ENCODE measurements at places on chromosomes 1 and 21.

DNA sequence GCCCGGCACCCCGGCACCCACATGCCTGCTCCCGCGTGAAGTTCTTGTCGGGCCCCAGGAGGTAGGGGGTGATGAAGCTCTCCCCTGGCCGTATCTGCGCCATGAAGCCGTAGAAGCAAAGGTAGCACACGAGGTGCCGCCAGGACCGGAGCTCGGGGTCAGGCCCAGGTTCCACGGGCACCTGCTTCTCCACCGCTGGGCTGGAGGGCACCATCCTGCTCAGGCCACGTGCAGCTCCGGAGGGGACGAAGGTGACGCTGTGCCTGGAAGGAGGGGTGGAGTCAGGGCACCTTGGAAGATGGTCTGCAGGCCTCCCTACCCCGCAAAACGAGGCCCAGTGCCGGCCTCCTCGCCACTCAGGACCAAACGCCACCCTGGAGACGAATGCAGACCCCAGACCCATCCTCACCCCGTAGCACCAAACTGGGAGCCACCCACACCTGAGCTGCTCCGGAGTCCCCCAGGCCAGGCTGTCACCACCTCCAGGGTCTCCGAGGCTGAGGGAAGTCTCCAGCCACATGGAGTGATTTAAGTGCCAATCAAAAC lies 4.4 kb downstream of the SLC19A1 start:
- no peak for DNase-seq

GRCh38 chr1:25065321-25065721 lies 135.2 kb upstream of the RUNX3 start:
- DNase-seq, result no peak

DNA sequence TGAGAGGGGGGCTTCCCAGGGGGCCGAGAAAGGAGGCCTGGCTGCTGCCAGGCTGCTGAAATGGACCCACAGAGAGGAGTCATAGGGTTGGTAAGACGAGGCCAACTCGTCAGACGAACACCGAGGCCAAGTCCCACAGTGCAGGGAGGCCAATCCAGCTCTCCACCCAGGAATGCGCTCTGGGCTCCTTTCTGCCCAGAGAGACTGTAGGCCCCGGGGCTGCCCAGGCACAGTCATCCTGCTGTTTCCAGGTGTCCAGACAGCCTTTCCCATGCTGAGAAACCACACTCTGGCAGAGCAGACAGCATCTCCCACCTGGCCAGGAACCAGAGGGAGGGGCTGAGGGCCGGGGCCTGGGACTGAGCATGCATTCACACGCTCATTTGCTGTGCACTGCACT lies 26.7 kb upstream of the RSPO1 start:
- DNase-seq, result no peak

DNA sequence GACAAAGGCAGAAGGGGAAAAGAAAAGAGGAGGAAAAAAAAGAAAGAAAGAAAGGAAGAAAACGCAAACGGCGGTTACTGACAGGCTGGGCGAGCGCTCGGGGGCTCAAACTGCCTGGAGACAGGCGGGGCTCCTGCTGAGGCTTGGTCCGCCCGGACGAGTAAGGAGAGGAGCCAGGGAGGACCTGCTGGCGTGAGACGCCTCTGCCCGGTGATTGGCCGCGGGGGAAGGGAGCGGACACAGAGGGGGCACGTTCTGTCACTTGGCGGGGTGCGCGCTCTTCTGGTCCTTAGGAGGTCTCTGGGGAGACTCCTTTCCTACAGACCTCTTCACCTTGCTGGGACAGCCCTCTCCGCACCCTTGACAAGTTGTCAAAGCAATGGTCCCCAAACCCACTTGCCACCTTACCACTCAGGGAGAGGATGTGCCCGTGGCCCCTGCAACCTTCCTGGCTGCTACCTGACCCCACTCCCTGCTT lies 791 bp upstream of the PIK3R3 start:
- DNase-seq, result no peak

DNA sequence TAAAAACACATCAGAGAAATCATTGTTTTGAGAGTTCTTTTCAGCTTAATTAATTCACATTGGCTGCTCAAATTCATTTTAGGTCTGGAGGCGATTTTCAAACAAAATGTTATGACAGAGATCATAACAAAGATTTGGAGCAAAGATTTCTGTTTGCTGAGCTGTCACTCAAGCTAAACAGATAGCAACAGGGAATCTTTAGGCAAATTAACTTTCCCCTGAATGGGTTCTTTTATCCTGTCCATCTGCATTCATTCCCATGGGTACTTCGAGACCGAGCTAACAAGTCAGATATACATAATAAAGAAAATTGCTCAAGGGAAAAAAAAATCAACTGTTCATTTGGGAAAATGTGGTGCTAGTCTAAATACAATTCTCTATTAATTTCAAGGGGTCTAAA lies 30.2 kb upstream of the CA6 start:
- DNase-seq, result no peak

GRCh38 chr21:17269760-17270159 lies 243.1 kb upstream of the CXADR start:
- no peak for DNase-seq

DNA sequence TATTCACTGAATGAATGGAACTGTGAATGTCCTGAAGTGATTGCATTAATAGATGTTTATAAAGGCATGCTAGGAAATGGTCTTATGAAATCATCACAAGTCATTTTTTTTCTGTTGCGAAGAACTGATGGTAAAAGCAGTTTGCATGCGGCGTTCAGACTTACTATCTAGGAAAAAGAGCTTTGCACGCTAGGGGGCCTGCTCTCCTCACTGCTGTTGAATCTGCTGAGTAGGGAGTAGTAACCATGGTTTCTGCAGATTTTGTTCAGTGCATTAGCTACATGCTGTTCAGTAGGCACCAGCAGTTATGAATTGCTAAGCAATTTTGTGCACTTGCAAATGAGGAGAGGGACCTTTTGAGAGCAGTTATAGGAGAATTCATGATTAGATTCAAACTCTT lies 57.9 kb downstream of the CENPF start:
- DNase-seq, result no peak

GRCh38 chr1:237197470-237198425 lies 155.8 kb downstream of the RYR2 start:
- DNase-seq, result no peak

DNA sequence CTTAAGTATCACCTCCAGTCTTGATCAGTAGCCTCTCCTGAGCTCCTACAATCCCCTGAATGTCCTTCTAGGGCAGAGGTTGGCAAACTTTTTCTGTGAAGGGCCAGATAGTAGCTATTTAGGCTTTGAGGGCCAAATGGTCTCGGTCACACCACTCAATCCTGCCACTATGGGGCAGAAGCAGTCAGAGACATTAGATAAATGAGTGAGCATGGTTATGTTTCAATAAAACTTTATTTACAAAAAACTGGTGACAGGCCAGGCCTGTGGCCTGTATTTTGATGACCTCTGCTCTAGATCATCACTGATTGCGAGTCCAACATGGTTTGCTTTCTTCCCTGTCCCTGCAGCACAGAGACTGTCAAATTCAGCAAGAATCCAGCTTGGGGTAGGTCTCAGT lies 36.3 kb downstream of the LRP8 start:
- no peak for DNase-seq

DNA sequence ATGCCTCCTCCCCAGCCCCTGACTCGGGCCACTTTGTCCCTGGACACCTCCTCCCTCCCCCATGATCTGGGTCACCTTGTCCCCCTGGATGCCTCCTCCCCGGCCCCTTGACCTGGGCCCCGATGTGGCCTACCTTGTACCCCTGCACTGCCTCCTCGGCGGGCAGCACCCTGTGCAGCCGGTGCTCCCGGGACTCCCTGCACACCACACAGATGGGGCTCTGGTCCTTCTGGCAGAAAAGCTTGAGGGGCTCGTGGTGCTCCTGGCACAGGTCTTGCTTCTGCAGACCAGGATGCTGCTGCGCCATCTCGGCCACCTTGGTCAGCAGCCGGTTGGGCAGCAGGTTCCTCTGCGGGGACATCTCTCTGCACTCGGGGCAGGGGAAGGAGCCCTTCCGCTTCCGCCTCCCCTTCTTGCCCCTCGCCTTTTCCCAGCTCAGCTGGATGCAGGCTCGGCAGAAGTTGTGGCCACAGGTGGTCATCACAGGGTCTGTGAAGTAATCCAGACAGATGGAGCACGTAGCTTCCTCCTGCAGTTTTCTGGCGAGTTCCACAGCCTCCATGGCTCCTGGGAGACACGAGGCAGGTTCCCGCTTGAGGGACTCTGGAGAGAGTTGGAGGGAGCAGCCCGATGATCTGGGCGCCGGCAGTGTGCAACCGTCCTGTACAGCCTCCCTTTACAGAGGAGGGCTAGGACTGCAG lies 2.0 kb downstream of the TRIM17 start:
- DNase-seq, result no peak

- DNase-seq, result no peak
Measured at GRCh38 chr1:158199849-158200248, 19.2 kb downstream of the CD1D start.

DNA sequence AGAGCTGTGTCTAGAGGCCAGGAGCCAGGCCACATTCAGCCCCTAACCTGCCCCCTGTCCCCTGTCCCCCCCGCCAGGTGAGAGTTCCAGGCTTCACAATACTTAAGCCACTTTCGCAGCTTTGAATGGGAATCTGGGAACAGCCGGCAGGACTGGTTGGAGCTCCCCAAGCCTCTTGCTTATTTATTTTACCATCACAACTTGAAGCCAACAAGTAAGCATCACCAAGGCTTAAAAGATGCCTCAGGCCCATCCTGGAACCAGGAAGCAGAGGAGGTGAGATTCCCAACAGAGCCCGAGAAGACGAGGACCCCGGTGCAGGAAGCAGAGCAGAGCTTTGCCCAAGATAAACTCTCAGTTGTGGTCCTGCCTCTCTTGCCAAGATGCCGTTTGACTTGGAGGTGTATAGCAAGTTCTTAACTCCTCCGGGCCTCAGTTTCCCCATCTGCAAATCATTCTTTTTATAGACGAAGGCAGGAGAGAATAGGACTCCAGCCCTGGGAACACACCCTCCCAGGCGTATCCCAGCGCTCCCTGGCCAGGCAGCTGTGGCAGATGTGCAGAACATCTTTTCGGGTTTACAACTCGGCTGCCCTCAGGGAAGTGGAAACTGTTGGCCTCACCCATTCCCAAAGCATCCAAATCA lies 66.8 kb upstream of the SLC25A33 start:
- DNase-seq, result no peak

- DNase-seq, result no peak
Measured at GRCh38 chr21:43965911-43966585, 46.1 kb upstream of the TRAPPC10 start.

DNA sequence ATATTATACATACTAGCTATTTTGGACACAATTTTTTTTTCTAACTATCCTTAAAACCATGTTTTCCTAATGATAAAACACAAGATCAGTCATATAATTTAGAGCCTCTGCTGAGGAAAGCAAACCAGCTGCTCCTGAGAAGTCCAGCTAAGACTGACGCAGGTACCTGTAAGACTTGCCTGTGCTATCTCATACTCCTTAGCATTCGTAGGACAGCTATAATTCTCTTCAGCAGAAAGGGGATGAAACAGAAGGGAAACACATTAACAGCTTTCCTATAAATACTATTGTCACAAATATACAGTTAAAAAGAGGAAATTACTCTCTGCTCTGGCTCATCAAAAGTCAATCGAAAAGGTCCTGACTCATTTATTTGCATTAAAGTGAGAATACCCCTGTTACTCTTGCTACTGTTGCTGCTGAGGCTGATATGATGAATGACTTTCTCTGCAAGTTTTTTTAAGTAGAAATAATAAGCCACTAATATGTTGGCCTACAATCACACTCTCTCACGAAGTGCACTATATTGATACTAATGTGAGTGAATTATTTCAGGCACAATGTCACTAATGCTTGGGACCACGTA lies 757.1 kb downstream of the KCNT2 start:
- no peak for DNase-seq

DNA sequence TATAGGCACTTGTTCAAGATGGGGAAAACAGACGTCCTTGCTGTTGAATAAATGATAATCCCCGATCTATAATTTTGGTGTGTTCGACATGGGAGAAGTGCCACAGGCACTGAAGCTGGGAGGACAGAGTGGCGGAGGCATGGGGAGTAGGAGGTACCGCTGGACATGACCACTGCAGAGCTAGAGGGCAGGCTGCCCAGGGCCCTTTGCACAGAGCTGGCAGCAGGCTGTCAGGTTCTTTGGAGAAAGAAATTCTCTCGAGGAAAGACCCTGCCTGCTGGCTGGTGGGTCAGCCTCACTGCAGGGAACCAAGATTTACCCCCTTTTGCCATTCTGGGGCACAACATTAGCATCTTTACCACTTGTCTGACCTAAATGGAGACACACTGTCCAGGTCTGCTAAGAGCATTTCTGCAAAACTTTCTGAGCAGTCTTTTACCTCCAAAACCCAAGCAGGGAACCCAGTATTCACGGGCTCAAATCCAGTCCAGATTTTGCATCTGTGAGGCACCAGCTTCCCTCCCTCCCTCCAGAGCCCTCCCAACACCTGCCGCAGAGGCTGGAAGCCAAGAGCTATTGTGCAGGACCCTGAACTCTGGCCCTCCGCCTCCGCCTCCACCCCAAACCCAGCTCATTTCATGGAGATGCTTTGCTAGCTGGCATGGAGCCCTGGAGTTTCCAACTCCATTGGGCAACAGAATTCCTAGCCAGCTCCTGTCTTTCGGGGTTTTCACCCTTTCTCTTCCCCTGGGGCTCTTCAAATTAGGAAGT lies 142.3 kb downstream of the PLXNA2 start:
- DNase-seq, result no peak

GRCh38 chr1:193366764-193367507 lies 180.5 kb upstream of the B3GALT2 start:
- no peak for DNase-seq

- DNase-seq, result no peak
Measured at GRCh38 chr1:50148142-50148923, 39.6 kb downstream of the ELAVL4 start.

- DNase-seq, result no peak
Measured at GRCh38 chr1:8631163-8631562, 186.3 kb downstream of the RERE start.

GRCh38 chr1:165876121-165876520 lies 48.7 kb downstream of the UCK2 start:
- DNase-seq, result no peak

DNA sequence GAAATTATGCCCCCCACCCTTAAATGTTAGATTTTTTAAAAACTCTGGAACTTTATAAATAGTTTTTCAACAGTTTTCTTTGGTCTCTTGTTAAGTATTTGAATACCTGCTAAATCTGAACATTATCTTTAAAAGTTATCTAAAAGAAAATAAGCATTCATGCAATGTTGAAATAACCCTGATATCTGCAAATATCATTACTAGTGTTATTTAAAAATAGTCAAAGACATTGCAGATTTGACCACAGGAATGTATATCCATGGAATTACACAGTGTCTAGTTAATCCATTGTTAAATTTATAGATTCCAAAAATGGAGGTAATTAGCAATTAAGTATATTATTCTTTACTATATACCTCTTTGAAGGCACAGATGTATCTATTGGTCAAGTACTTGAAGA lies 42.0 kb downstream of the PRRX1 start:
- DNase-seq, result no peak

DNA sequence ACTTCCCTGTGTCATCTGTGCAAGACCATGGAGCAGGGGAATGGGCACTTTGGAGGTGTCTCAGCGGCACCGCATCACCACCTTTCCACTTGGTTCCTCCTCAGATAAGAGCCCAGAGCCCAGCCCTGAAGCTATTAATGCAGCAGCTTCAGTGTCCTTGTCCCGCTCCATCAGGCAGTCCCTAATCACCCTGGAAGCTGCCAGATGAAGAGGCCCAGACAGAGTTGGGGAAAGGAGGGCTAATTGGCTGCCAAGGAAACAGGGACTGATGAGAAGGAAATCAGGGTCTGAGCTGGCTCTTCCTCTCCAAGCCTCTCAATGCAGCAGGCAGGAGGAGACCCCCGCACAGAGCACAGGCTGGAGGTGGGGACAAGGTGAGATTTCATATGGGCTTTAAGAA lies 83.1 kb upstream of the KLHDC7A start:
- no peak for DNase-seq
